ENCODE measurements at places on chromosomes 2 and 18. TPM values are rescaled to one million over a fixed set of nuclear protein-coding genes. Genes with fewer than 3 reads are reported as not detected.

Gene KIF5C
- total RNA-seq: 388 TPM

Gene TUBA4B
- total RNA-seq: not detected

Gene TMEM163
- 16.3 TPM for total RNA-seq

DNA sequence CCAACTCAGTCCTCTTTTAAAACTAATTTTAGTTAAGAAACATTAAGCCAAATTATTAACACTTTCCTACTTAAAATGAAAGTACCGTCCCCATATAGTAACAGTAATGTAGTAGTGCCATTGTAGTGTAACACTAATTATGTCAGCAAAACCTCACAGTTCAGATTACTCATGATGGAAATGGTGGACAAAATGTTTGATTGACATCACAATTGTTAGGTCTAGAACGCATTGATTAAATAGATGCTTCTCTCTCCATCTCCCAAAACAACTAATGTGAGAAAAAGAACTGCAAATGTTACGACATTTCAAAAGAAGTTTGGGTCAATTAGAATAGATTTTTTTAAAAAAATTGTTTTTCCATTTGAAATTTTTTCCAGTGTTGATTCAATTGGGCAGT, 1.2 kb upstream of the ATF2 start:
- DNase-seq: no peak

- no peak for DNase-seq
These were observed 45.6 kb downstream of the DDX18 start for GRCh38 chr2:117859924-117860647.

GRCh38 chr2:191878548-191879279, 31.8 kb upstream of the CAVIN2 start:
- no peak for DNase-seq

DNA sequence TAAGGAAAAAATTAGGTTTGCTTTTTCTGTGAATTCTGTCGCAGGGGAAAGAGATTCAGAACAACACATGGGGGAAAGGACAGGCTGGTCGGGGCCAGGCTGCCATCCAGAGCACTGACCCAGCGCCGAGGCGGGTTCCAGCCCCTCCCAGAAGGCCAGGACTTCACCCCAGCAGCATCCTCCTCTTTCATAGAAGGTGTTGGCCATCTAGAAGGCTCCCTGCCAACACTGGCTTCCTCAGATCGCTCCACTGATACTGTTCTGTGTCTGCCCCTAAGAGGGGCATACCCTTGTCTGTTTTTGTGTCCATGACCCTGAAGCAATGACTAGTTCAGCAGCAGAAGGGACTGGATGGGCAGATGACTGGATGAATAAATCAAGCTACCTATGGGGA, 144.5 kb downstream of the HDAC4 start:
- DNase-seq: no peak

DNA sequence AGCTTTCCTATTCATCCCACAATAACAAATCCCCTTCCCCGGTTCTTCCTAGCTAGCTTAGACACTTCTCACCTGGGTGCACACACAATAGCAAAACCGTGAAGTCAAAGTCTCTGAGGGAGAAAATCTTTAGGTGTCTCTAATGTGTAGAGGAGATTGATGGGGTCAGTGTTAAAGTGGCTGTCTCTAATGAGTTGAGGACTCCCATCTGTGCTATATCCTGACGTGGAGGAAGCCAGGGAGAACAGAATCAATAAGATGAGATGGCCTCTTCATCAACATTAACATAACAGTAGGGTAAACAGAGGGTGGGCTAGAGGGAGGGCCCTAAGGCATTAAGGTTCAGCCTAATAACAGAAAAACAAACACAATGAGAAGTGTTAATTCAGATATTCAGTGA, 120.4 kb downstream of the SLC5A7 start:
- DNase-seq: no peak

All from frontal cortex (tissue), 4 donors.